ENCODE measurements at places on chromosomes 7 and 10.
A peak's percentile ranks its signal among the peaks of the same experiment; 100 is the strongest.

DNA sequence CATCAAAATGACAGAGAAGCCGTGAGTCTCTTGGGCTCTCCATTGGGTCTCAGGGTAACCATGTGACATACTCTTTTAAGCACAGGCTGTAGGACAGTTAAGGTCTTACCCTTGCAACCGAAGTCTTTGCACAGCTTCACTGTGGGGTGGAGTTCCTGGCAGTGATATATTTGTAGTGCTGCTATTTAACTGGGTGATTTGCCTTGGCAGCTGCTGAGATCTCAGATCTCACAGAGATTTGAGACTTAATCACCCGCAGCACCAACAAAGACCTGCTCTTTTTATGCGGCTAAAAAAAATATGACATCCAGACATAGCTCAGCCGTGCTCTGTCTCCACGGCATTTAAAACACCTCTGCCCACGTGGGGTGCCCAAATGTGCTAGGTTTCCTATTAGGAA, 63.4 kb upstream of the NPTX2 start:
- no peak for DNase-seq

GRCh38 chr10:22317076-22317370, 835 bp downstream of the COMMD3 start:
- peak; percentile 26 for DNase-seq

GRCh38 chr10:103145860-103146466, 47.1 kb downstream of the NT5C2 start:
- no peak for DNase-seq

DNA sequence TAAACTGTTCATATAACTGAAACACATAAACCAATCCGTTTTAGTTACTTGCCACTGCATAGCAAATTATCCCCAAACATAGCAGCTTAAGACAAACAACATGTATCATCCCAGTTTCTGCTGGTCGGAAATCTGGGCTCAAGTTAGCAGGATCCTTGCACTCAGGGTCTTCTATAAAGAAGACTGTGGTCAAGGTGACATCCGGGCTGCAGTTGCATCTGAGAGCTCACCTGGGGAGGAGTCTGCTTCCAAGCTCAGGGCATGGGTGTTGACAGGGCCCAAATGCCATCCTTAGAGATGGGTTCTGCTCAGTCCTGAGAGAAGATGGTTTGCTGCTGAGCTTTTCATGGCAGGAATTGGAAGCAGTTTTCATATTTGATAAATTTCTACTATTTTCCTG, 431.2 kb downstream of the PAXIP1 start:
- no peak for DNase-seq

DNA sequence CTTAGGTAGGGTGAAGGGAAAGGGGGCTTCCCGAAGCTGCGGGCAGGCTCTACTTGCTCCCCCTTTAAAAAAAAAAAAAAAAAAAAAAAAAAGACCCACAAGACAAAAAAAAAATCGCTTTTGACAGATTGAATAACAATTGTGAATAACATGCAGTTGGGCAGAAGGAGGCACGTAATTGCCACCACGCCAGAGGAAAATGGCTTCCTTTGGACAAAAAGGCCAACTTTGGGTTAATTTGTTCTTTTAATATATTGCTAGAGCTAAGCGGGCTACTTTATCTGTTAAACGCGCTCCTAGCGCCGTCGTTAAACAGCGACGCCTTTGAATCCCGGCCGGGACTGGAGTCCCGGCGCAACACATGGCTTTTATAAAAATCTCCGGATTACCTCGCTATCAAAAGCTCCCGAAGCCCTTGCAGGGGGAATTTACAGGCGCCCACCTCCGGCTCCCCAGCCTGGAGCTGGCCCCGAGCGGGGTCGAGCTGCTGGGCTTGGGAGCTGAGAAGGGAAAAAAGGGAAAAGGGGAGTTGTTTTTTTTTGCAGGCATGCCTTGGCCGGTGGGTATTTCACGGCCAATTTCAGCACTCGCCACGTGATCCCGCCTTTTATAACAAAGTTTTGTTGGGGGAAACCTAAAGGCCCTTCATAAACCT, 1.2 kb downstream of the HOXA11 start:
- DNase-seq: no peak

- no peak for DNase-seq
Measured at GRCh38 chr7:110204527-110204926, 886.4 kb upstream of the LRRN3 start.

DNA sequence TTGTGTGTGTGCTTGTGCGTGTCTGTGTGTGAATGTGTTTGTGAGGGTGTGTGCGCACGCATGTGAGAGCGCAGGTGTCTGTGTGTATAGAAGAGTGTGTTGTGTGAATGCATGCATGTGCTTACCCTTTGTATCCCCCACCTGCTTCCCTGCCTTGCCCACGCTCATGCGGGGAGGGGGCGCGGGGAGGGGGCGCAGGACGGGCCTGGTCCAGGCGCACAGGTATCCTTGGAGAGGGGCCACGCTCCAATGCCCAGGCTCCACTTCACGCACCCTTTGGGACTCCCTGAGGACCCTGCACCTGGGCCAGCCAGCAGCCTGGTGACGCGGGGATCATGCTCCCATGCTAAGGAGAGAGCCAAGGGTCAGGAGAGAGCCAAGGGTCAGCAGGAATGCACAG, 47.9 kb upstream of the EN2 start:
- DNase-seq: no peak

DNA sequence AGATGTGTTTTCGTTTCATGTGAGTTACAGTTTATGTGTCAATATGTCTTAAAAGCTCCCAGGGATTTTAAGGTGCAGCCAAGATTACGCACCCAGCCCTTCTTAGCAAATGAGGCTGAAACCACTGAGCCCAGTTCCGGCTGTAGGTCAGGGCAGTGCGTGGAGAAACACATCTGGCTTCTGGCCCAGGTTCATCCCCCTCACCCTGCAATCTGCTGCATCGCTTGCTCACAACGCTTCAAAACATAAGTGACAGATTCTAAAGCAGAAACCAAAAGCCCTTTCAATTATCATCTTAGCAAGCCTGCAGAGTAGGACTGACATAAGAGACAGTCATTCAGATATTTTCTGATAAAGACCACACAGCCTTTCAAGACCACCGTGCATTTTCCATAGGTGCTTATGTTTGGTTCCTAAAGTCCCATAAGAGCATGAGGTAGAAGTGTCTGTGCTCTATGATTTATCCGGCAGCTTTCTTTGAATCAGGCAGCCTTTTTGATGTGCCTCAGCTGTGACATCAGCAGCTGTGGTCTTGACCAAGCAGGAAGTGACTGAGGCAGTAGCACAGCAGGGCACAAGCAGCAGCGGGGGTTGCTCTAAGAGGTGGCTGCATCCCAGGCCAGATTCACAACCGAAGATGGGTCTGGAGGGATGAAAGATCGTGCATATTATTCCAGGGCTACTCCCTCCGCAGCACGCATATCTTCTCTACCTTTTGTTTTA, 72.1 kb upstream of the LYZL2 start:
- DNase-seq: peak; percentile 69

GRCh38 chr7:104800307-104800706, 213.7 kb upstream of the KMT2E start:
- DNase-seq: no peak
